ENCODE measurements at places on chromosomes 13 and 19.

DNA sequence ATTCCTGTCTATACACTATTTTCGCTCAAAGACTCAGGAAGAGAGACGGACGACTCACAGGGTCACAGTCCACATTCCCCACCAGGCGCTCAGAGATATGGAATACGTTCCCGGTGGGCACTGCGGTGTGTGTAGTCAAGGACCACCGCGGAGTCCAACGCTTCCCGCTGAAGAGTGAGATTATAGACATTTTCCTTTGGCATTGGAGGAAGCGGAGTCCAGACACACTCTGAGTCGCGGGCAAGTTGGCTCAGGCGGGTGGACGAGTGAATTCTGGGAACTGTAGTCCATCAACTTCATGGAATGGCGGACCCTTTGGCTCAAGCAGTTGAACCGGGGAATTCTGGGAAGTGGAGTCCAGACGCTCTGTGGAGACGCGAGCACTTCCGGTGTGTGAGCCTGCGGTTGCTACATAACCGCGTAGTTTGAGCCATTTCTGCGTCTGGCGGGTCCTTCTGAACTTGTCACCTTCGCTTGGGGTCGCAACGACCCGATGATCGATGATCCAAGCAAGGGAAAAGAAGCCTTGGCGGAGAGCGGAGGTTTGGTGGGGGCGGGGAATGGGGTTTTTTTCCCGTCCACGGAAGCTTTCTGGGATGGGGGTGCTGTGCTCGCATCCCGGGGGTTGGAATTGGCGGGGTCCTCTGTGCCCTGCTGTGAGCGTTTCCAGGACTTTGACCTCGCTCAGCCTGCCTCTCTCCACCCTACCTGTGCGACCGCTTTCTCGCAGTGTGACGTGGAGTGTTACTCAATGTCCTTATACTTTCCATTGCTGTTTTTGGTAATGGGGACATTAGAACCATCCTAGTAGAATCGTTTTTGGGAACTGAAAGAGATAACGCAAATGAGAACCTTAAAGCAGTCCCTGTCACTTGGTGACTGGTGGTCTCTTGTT lies at the start of gene ZNF230:
Gene ZNF230 (plus strand): TSS at position 392 of the 895 bp plus-strand sequence. CDS start 4,122 bp downstream, outside the sequence.
- DNase-seq, result peak; percentile 81
- H3K4me1 ChIP-seq, result peaks cover 17% of the 10 kb centered on the region
- H3K27me3 ChIP-seq, result no peaks in the 10 kb centered on the region
- H3K4me3 ChIP-seq, result peak within 1 kb of the TSS; percentile 85

GRCh38 chr13:81990652-81991051 lies 1649.7 kb upstream of the SPRY2 start:
- H3K27me3 ChIP-seq, result no peaks in the 10 kb centered on the region
- H3K4me3 ChIP-seq, result no peak overlapping the region
- no peaks in the 10 kb centered on the region for H3K4me1 ChIP-seq

DNA sequence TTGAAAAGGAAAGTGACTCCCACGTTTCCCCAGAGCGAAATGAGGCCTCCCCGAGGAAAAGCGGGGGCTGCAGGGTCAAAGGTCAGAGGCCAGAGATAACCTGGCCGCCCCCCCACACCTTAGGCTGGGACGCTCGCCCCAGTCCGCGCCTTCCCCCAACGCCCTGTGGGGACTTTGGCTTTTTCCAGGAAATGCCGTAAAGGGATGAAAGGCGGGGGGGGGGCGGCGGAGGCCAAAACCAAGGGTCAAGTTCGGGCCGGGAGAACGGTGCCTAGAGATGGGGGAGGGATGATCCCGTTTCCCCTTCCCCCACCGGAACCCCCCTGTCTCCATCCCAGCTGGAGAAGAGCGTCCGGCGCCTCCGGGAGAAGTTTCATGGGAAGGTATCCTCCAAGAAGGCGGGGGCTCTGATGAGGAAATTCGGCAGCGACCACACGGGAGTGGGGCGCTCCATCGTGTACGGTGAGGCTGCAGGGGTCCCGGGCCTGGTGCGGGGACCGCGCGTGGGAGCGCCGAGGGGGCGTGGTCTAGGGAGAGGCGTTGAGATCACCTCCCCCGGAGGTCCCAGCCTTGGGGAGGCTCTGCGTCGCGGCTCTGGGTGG lies 575 bp downstream of the SHFL start:
- H3K27me3 ChIP-seq, result no peaks in the 10 kb centered on the region
- peak overlapping the region; percentile 82 for H3K27ac ChIP-seq

- no peaks in the 10 kb centered on the region for H3K36me3 ChIP-seq
- H3K4me3 ChIP-seq, result no peak overlapping the region
- DNase-seq, result no peak
- no peak overlapping the region for H3K27ac ChIP-seq
These were observed 30.5 kb upstream of the KCTD4 start for GRCh38 chr13:45231305-45231704.

DNA sequence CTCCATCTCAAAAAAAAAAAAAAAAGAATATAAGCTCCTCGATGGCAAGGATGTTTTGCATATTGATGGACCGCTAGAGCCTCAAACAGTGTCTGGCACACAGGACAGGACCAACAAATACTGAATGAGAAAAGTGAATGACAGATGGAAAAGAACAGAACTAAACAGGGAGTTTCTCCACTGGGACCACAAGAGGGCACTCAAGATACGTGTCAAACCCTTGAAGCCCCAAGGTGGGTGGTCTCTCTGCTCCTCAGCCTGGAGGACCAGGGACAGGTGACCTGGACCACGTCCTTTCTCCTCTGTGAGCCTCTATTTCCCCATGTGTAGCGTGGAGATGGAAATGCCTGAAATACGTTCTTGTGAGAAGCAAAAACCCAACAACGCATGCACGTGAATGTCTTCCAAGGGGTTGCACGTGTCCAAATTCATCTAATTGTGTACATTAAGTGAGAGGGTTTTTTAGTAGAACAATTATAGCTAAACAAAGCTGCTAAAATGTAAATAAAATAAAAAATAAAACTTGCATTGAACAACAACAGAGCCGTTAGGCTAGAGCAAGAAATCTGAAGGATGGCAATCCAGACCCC lies 5.7 kb upstream of the CDC42EP5 start:
- H3K4me1 ChIP-seq, result peaks cover 6% of the 10 kb centered on the region
- no peaks in the 10 kb centered on the region for H3K36me3 ChIP-seq
- H3K4me3 ChIP-seq, result no peak overlapping the region
- H3K27ac ChIP-seq, result no peak overlapping the region
- DNase-seq, result no peak
- H3K27me3 ChIP-seq, result no peaks in the 10 kb centered on the region

GRCh38 chr13:99796175-99796819 lies 175.3 kb downstream of the ZIC5 start:
- no peaks in the 10 kb centered on the region for H3K36me3 ChIP-seq
- no peak for DNase-seq
- no peaks in the 10 kb centered on the region for H3K27me3 ChIP-seq
- H3K4me3 ChIP-seq, result no peak overlapping the region
- H3K27ac ChIP-seq, result no peak overlapping the region

- H3K27me3 ChIP-seq, result no peaks in the 10 kb centered on the region
- no peak for DNase-seq
- no peak overlapping the region for H3K4me3 ChIP-seq
- no peaks in the 10 kb centered on the region for H3K4me1 ChIP-seq
- H3K36me3 ChIP-seq, result no peaks in the 10 kb centered on the region
- no peak overlapping the region for H3K27ac ChIP-seq
These were observed 2723.9 kb downstream of the PCDH9 start for GRCh38 chr13:64506246-64506645.

DNA sequence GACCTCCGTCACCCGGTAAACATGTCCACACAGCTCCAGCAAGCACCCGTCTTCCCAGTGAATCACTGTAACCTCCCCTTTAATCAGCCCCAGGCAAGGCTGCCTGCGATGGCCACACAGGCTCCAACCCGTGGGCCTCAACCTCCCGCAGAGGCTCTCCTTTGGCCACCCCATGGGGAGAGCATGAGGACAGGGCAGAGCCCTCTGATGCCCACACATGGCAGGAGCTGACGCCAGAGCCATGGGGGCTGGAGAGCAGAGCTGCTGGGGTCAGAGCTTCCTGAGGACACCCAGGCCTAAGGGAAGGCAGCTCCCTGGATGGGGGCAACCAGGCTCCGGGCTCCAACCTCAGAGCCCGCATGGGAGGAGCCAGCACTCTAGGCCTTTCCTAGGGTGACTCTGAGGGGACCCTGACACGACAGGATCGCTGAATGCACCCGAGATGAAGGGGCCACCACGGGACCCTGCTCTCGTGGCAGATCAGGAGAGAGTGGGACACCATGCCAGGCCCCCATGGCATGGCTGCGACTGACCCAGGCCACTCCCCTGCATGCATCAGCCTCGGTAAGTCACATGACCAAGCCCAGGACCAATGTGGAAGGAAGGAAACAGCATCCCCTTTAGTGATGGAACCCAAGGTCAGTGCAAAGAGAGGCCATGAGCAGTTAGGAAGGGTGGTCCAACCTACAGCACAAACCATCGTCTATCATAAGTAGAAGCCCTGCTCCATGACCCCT lies 9.0 kb upstream of the CEACAM5 start:
- no peaks in the 10 kb centered on the region for H3K27me3 ChIP-seq
- no peaks in the 10 kb centered on the region for H3K36me3 ChIP-seq
- no peaks in the 10 kb centered on the region for H3K4me1 ChIP-seq
- H3K27ac ChIP-seq, result no peak overlapping the region

GRCh38 chr19:46954993-46955812 lies 64.4 kb upstream of the NPAS1 start:
- H3K4me1 ChIP-seq, result peaks cover 69% of the 10 kb centered on the region
- no peaks in the 10 kb centered on the region for H3K36me3 ChIP-seq
- no peaks in the 10 kb centered on the region for H3K27me3 ChIP-seq
- peak overlapping the region; percentile 76 for H3K27ac ChIP-seq
- H3K4me3 ChIP-seq, result peak overlapping the region; percentile 52

DNA sequence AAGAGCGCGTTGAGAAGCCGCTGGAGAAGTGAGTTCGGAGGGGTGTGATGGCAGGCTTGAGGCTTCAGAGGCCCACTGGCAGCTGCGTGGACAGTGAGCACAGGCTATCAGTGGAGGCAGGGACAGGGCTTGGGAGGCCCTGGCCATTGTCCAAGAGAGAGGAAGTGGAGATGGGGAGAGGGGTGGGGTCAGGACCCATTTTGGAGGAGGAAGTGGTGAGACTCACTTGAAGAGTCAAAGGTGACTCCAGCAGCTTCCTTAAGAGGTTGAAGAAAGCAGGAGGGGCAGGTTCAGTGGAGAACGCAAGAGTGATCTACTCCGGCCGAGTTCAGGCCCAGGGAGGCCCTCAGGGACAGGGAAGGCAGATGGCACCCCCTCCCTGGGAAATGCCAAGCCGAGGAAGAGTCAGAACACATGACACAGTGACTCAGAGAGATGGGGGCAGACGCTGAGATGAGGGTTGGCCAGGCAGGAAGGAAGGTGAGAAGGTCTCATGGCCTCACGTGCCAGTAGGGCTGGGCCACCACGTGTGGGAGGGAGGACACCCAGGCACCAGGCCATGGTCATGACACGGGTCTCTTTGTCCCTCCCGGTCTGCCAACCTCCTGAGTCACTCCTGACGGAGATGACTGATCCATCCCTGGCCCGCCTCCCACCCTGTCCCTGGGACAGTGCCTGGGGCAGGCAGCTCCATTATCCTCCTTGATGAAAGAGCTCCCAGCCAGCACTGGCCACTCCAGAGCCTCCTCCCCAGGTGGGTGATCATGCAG lies 10.1 kb upstream of the CD22 start:
- no peak for DNase-seq
- no peaks in the 10 kb centered on the region for H3K36me3 ChIP-seq
- H3K27ac ChIP-seq, result peak overlapping the region; percentile 16
- H3K4me1 ChIP-seq, result no peaks in the 10 kb centered on the region
- no peaks in the 10 kb centered on the region for H3K27me3 ChIP-seq
- H3K4me3 ChIP-seq, result no peak overlapping the region

All from CD8-positive, alpha-beta memory T cell (primary cell).